CD4-positive, alpha-beta T cell treated with Interleukin-4 for 4 hours (primary cell): ENCODE measurements at places on chromosomes 4 and X.
A peak's percentile ranks its signal among the peaks of the same experiment; 100 is the strongest.

DNA sequence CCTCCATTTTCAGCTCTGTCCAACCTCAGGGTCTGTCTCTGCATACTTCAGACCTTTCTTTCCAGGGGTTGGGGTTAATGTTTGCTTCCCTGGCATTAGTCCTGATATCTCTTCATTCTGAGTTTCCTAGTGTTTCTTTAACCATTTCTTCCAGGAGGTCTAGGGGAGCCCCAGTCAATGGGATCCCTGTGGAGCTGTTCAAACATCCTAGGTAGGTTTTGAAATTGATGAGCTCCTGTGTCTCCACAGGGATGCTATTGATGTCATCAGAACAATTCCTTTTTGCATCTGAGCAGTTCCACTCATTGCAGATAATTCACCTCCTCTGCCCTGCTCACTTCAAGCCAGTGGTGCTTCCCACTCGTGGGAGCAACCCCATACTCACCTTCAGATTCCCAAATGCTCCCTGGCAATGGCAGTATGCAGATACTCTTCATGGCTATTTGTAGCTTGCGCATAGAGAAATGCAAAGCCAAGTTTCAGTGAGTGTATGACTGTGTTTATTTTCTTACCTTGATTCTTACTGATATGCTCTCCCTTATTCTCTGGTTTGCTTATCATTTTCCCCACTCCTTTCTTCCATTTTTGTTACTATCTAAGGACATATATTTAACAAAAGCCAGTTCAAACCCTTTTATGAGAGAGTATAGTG is 33.7 kb upstream of the LIMCH1 start:
- DNase-seq = no peak

DNA sequence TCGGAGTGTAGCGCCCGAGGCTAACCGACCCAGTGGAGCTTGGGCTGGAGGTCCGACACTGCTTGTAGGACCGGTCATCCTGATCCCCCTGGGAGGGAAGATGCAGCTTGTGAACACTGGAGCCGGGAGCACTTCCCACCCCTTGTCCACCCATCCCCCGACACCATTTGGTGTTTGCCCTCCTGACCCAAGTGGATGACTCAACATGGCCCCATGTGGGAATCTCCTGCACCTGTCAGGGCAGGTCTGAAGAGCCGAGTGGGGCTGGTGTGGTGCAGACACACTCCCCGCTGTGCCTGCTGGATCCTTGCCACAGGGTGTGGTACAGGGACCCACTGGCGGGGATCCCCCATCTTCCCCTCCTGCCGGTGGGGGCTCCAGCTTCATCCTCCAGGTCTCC is 90.0 kb upstream of the AFAP1 start:
- DNase-seq = no peak

DNA sequence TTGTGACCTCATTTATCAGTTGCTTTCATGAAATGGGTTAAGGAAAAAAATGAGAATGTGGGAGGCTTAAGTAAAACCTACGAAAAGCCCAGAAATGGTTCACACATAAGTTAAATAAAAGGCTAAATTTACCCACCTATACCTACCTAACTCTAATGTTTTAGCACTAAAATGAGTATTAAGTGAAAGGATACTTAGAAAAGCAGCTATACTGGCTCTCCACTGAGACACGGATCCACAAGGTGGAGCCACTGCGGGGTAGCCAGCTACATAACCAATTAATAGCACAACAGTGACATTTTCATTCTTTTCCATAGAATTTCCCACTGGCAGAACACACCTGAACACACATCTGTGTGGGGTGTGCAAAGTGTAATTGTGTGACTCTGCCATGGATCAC is 101.9 kb downstream of the MAML3 start:
- peak; percentile 11 for DNase-seq

- DNase-seq = no peak
Observed at GRCh38 chrX:1041091-1041490, 171.4 kb downstream of the CRLF2 start.

GRCh38 chr4:43835869-43836268 is 612.7 kb downstream of the KCTD8 start:
- no peak for DNase-seq

GRCh38 chr4:6907658-6908191 is 1.9 kb upstream of the TBC1D14 start:
- DNase-seq = no peak

GRCh38 chr4:30471861-30472260 is 248.3 kb upstream of the PCDH7 start:
- DNase-seq = no peak

- peak; percentile 61 for DNase-seq
Observed at GRCh38 chrX:53716328-53717088, 30.0 kb upstream of the HUWE1 start.

GRCh38 chrX:78514852-78515251 is 144.3 kb downstream of the RTL3 start:
- DNase-seq = peak; percentile 84

DNA sequence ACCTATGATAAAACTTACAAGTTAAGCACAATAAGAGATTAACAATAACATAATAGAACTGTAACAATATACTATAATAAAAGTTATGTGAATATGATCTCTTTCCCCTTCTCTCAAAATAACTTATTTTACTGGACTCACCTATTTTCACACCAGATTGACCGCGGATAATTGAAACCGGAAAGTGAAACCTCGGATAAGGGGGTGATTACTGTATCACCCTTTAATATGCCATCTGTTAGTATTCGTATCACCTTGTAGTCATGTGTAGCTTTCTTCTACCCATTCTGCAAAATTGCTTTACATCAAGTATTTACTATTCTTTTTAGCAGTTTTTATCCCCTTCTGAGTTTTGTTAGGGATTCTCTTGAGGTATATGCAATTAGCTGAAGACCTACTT is 1.8 kb downstream of the SPCS3 start:
- no peak for DNase-seq

DNA sequence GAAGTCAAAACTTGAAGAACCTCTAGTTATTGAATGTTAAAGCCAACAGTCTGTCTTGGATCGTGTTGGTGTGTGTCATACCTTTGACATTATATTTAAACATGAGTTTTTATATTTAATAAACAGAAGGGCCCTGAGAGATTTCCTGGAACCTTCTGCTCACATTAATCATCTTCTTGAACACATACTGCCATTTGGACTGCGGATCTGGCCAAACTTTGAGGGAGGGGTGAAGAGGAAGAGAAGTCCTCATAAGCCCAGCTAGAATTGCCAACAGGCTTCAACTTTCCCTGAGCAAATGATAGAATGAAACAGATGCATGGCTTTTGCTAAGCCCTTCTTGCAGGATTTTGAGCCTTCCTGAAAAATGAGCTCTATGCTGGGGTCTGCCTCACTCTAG is 27.4 kb downstream of the CCKAR start:
- no peak for DNase-seq
